Mesendoderm (in vitro differentiated cells): ENCODE measurements at places on chromosomes 5 and 9.

GRCh38 chr5:169302491-169303118 is 1.7 kb upstream of the SLIT3 start:
- peaks cover 11% of the 10 kb centered on the region for H3K27me3 ChIP-seq
- no peaks in the 10 kb centered on the region for H3K36me3 ChIP-seq
- no peak overlapping the region for H3K4me3 ChIP-seq
- no peaks in the 10 kb centered on the region for H3K4me1 ChIP-seq
- DNase-seq, result peak; percentile 78

GRCh38 chr5:142661957-142662356 is 23.9 kb downstream of the FGF1 start:
- no peaks in the 10 kb centered on the region for H3K27me3 ChIP-seq
- DNase-seq, result no peak
- H3K4me3 ChIP-seq, result no peak overlapping the region
- no peak overlapping the region for H3K27ac ChIP-seq
- peaks cover 3% of the 10 kb centered on the region for H3K4me1 ChIP-seq

DNA sequence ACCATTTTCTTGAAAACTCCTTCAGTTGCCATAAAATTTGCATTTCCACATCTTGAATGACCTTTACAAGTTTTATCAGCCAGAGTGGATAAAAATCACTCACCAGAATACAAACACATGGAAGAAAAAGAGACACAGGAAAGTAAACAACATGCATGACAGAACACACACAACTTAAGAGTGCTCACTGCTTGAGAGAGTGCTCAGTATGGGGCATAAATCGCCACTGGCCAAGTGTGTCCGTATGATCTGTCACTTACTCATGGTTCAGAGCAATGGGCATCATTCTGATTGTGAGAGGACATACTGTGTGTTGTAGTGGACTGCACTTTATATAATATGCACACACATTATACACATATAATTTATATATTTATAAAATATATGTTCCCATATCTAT is 155.6 kb upstream of the NTRK2 start:
- H3K27me3 ChIP-seq, result no peaks in the 10 kb centered on the region
- DNase-seq, result no peak
- no peak overlapping the region for H3K27ac ChIP-seq

- peak overlapping the region; percentile 53 for H3K4me3 ChIP-seq
- peaks cover 12% of the 10 kb centered on the region for H3K4me1 ChIP-seq
- peak; percentile 80 for DNase-seq
- H3K27me3 ChIP-seq, result peaks cover 21% of the 10 kb centered on the region
- H3K36me3 ChIP-seq, result no peaks in the 10 kb centered on the region
Observed at GRCh38 chr9:23821375-23822181, 4.5 kb downstream of the ELAVL2 start.

GRCh38 chr5:112418659-112419163 is 366 bp downstream of the EPB41L4A start:
- H3K36me3 ChIP-seq, result no peaks in the 10 kb centered on the region
- peaks cover 3% of the 10 kb centered on the region for H3K27me3 ChIP-seq
- no peak overlapping the region for H3K27ac ChIP-seq
- peak overlapping the region; percentile 70 for H3K4me3 ChIP-seq
- DNase-seq, result peak; percentile 58

DNA sequence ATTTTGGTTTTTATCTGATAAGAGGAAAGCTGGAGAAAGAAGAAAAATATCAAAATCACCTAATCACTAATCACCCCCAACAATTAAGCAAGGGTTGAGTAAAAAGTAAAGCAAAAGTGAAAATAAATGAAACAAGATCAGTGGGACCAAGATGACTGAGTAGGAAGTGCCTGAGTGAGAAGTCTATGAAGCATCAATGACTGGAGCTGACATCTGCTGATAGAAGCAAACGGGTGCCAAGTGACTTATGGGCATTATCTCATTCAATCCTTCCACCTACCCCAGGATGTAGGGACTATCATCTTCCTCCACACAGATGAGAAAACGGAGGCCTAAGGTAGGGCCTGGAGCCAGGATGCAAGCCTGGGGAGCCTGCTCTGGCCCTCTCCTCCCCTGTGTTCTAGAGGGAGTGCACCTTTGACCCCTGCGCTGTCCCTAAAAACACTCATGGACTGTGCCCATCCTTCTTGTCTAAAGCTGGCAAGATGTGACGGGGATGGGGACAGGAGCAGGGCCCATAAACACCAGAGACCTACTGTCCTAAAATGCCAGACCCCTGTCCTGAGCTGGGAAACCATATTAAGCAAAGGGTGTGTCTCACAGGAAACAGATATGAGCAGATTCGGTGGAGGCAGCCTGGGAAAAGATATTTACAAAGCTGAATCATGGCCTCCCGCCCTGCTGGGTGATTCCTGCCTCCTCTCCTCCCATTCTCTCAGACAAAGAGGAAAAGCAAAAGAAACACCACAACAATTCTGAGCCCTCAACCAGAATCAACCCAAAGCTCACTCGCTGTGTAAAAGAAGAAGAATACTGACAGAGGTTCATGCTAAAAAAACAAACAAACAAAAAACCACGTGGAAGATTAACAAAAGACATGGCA is 116.0 kb downstream of the AUH start:
- H3K4me1 ChIP-seq, result no peaks in the 10 kb centered on the region
- H3K27ac ChIP-seq, result no peak overlapping the region

GRCh38 chr9:70389621-70390266 is 24.7 kb downstream of the KLF9 start:
- peak; percentile 48 for DNase-seq
- H3K27me3 ChIP-seq, result no peaks in the 10 kb centered on the region
- no peak overlapping the region for H3K27ac ChIP-seq
- no peaks in the 10 kb centered on the region for H3K4me1 ChIP-seq
- no peaks in the 10 kb centered on the region for H3K36me3 ChIP-seq

- no peaks in the 10 kb centered on the region for H3K4me1 ChIP-seq
- no peak overlapping the region for H3K27ac ChIP-seq
- no peaks in the 10 kb centered on the region for H3K36me3 ChIP-seq
- peak; percentile 3 for DNase-seq
- H3K4me3 ChIP-seq, result no peak overlapping the region
Observed at GRCh38 chr9:1462626-1463308, 412.6 kb downstream of the DMRT2 start.

- H3K27ac ChIP-seq, result no peak overlapping the region
- no peak overlapping the region for H3K4me3 ChIP-seq
- H3K27me3 ChIP-seq, result no peaks in the 10 kb centered on the region
- peak; percentile 84 for DNase-seq
Observed at GRCh38 chr5:170603578-170604565, 100.1 kb downstream of the KCNIP1 start.

- H3K36me3 ChIP-seq, result no peaks in the 10 kb centered on the region
- H3K4me1 ChIP-seq, result no peaks in the 10 kb centered on the region
- no peaks in the 10 kb centered on the region for H3K27me3 ChIP-seq
- no peak for DNase-seq
- no peak overlapping the region for H3K27ac ChIP-seq
Observed at GRCh38 chr5:2185646-2186471, 303.1 kb upstream of the IRX4 start.

- H3K4me3 ChIP-seq, result no peak overlapping the region
- H3K4me1 ChIP-seq, result no peaks in the 10 kb centered on the region
- no peak overlapping the region for H3K27ac ChIP-seq
Observed at GRCh38 chr5:148471379-148471778, 87.6 kb downstream of the FBXO38 start.

DNA sequence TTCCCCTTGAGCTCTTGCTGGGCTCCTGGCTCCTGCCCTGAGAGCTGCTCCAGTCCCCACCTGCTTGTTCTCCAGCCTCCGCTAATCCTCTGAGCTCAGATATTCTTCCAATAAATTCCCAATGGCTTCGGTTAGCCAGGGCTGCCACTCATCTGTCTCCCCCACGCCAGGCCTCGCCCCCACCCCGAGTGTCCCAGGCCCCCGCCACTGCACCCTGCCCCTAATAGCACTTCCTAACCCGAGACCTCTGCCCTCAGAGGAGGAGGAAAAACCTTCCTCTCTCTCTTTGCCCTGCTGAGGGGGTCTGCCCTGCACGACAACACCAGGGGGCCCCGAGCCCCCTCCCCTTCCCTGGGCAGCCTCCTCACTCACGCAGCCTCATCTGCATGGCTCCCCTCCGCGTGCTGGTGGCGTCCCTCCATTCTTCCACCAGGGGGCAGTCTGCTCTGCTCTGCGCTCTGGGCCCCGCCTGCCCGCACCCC is 5.4 kb upstream of the LCN15 start:
- H3K4me1 ChIP-seq, result no peaks in the 10 kb centered on the region
- H3K27me3 ChIP-seq, result no peaks in the 10 kb centered on the region
- no peak overlapping the region for H3K27ac ChIP-seq
- DNase-seq, result peak; percentile 67

DNA sequence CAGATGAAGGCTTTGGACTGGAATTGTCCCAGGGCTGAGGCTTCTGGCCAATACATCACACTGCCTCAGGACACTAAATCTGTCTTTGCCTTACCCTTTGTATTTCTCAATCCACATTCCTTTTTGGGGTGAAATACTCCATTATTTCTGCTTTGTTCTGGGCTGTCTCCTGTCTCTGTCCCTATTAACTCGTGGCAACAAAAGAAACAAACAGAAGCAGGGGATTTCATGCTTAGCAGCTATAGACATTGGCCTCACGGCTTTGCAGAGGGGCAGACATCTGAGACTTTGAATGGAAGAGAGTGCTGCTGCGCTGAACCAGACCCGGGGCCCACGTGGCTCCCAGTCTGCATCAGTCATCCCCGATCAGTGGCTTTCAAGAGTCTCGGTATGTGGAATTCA is 129.7 kb downstream of the ARL15 start:
- H3K4me3 ChIP-seq, result no peak overlapping the region
- no peaks in the 10 kb centered on the region for H3K27me3 ChIP-seq
- DNase-seq, result peak; percentile 75
- no peaks in the 10 kb centered on the region for H3K4me1 ChIP-seq

GRCh38 chr5:143505354-143505753 is 101.9 kb upstream of the NR3C1 start:
- H3K27me3 ChIP-seq, result no peaks in the 10 kb centered on the region
- H3K4me3 ChIP-seq, result no peak overlapping the region
- H3K36me3 ChIP-seq, result no peaks in the 10 kb centered on the region
- DNase-seq, result no peak

GRCh38 chr9:124855944-124856765 is 2.9 kb downstream of the WDR38 start:
- H3K27me3 ChIP-seq, result no peaks in the 10 kb centered on the region
- peaks cover 32% of the 10 kb centered on the region for H3K36me3 ChIP-seq
- no peak overlapping the region for H3K27ac ChIP-seq
- DNase-seq, result peak; percentile 84

- no peaks in the 10 kb centered on the region for H3K36me3 ChIP-seq
- no peaks in the 10 kb centered on the region for H3K27me3 ChIP-seq
- H3K4me1 ChIP-seq, result no peaks in the 10 kb centered on the region
- no peak for DNase-seq
- H3K4me3 ChIP-seq, result no peak overlapping the region
Observed at GRCh38 chr9:77807846-77808750, 160.0 kb upstream of the GNA14 start.

- H3K4me1 ChIP-seq, result no peaks in the 10 kb centered on the region
- H3K36me3 ChIP-seq, result no peaks in the 10 kb centered on the region
- peak; percentile 47 for DNase-seq
Observed at GRCh38 chr5:121949885-121950284, 11.9 kb upstream of the SRFBP1 start.

GRCh38 chr5:163185315-163185714 is 252.1 kb upstream of the CCNG1 start:
- H3K4me3 ChIP-seq, result no peak overlapping the region
- H3K36me3 ChIP-seq, result no peaks in the 10 kb centered on the region
- no peaks in the 10 kb centered on the region for H3K4me1 ChIP-seq
- H3K27me3 ChIP-seq, result no peaks in the 10 kb centered on the region
- no peak for DNase-seq
- H3K27ac ChIP-seq, result no peak overlapping the region

GRCh38 chr9:6078382-6079105 is 63.1 kb upstream of the RANBP6 start:
- peak; percentile 74 for DNase-seq
- H3K27ac ChIP-seq, result peak overlapping the region; percentile 58
- peaks cover 11% of the 10 kb centered on the region for H3K4me1 ChIP-seq
- no peak overlapping the region for H3K4me3 ChIP-seq
- no peaks in the 10 kb centered on the region for H3K36me3 ChIP-seq
- no peaks in the 10 kb centered on the region for H3K27me3 ChIP-seq

DNA sequence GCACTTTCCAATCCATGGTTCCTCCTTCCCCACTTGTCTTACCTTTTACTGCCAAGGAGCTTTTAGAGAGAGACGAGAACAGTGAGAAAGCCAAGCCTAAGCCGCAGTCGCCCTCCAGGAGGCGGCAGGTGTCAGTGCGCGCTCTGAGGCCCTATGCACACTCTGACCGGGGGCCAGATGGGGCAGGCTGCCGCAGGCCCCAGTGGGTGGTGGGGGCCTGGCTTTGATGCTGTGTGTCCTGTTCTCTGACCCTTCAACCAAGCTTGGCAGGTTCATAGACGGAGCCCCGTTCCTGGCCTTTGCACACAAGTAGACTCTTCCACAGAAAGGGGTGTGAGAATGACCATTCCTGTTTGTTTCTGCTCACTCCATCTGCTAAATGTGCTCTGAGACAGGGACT is 77.3 kb downstream of the WNK2 start:
- no peaks in the 10 kb centered on the region for H3K36me3 ChIP-seq
- no peak overlapping the region for H3K27ac ChIP-seq
- DNase-seq, result no peak
- H3K27me3 ChIP-seq, result no peaks in the 10 kb centered on the region

- no peak for DNase-seq
- no peaks in the 10 kb centered on the region for H3K4me1 ChIP-seq
- H3K4me3 ChIP-seq, result no peak overlapping the region
- no peak overlapping the region for H3K27ac ChIP-seq
- no peaks in the 10 kb centered on the region for H3K27me3 ChIP-seq
- H3K36me3 ChIP-seq, result no peaks in the 10 kb centered on the region
Observed at GRCh38 chr9:21316032-21316842, 11.1 kb upstream of the IFNA5 start.

GRCh38 chr9:134571946-134572917 is 69.4 kb upstream of the COL5A1 start:
- no peak overlapping the region for H3K27ac ChIP-seq
- no peaks in the 10 kb centered on the region for H3K27me3 ChIP-seq
- H3K4me1 ChIP-seq, result no peaks in the 10 kb centered on the region
- no peak for DNase-seq
- H3K36me3 ChIP-seq, result no peaks in the 10 kb centered on the region

GRCh38 chr9:136090768-136091581 is 4.1 kb downstream of the NACC2 start:
- H3K27me3 ChIP-seq, result peaks cover 2% of the 10 kb centered on the region
- no peak overlapping the region for H3K4me3 ChIP-seq
- no peak overlapping the region for H3K27ac ChIP-seq

- H3K4me3 ChIP-seq, result no peak overlapping the region
- no peak overlapping the region for H3K27ac ChIP-seq
Observed at GRCh38 chr5:132260051-132260450, 2.6 kb downstream of the PDLIM4 start.

GRCh38 chr9:114687034-114687433 is 5.0 kb upstream of the TEX48 start:
- no peaks in the 10 kb centered on the region for H3K36me3 ChIP-seq
- no peak overlapping the region for H3K4me3 ChIP-seq
- no peak overlapping the region for H3K27ac ChIP-seq
- no peaks in the 10 kb centered on the region for H3K4me1 ChIP-seq
